Cerebellar cortex (tissue), 1 donor: ENCODE measurements at places on chromosomes 11 and 22.

DNA sequence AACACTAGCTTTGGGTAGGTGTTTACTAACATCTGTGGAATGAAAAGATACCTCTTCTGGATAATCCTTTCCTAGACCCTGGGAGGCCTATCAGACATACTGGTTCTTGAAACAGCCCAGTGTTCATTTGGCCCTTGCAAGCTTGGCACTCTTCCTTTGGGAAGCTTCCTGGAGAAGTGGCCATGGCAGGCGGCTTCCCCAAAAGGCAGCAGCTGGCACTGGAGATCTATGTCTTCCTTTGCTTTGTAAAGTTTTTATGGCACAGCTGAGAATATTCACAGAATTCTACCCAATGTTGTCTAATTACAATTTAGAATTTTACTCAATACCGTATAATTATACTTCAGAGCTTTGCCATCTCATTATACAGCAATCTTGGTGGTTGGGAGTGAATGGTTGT is 199.2 kb upstream of the C11orf87 start:
- DNase-seq, result peak; percentile 79

- DNase-seq, result no peak
Observed at GRCh38 chr11:128415539-128415938, 171.8 kb downstream of the ETS1 start.

GRCh38 chr11:81241672-81242275 is 1491.9 kb downstream of the FAM181B start:
- DNase-seq, result no peak

DNA sequence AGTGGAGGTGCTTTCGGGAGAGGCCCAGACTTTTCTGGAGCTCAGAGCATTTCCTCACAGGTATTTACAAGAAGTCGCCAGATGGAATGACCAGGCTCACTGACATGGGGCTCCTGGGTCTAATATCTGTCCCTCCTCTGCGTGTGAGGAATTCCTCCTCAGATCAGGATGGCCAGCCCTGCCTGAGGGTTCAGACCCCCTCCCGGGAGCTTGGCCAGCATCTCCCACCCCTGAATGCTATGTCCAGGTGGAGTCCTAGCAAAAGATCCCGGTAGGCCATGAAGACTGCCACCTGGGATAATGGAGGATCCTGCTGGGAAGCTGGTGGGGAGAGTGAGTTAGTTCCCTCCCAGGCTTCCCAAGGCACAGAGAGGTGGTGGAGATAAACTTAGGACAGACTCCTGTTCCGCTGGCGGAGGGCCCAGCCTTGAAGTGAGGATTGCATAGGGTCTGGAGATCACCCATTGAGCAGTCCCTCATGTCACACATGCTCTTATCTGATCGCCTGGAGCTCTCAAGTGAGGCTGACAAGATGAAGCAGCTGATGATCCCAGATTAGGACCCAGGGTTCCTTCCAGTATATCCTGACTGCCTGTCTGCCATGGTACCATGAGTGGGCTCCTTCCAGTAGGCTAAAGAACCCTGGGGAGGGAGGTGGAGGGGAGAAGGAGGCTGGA is 5.7 kb downstream of the OAF start:
- no peak for DNase-seq

- no peak for DNase-seq
Observed at GRCh38 chr11:122334546-122335339, 218.7 kb upstream of the BLID start.

DNA sequence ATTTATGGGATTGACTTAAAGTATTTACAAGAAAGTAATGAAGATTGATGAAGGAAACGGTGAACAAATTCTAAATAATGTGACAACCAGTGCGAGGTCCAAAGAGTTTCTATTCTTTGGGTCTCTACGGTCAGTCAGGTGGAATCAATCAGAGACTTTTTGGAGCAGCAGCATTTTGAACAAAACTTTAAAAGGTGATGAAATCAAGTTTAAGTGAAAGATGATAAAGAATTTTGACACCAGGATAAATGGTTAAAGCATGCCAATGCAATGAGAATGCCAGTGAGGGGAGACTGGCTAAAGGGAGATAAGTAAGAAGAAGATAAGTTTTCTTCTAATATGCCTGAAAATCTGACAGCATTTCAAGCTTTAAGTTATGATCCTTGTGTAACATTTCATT is 67.9 kb downstream of the DCUN1D5 start:
- no peak for DNase-seq
